ENCODE measurements at places on chromosomes 5 and 9.

GRCh38 chr5:132497488-132497997 is 7.0 kb upstream of the IRF1 start:
- DNase-seq, result peak; percentile 95

GRCh38 chr5:142531977-142532780 is 153.7 kb downstream of the FGF1 start:
- no peak for DNase-seq

GRCh38 chr5:59333416-59333815 is 560.1 kb downstream of the PDE4D start:
- DNase-seq, result no peak

GRCh38 chr5:176822793-176823481 is 12.6 kb downstream of the UNC5A start:
- no peak for DNase-seq

DNA sequence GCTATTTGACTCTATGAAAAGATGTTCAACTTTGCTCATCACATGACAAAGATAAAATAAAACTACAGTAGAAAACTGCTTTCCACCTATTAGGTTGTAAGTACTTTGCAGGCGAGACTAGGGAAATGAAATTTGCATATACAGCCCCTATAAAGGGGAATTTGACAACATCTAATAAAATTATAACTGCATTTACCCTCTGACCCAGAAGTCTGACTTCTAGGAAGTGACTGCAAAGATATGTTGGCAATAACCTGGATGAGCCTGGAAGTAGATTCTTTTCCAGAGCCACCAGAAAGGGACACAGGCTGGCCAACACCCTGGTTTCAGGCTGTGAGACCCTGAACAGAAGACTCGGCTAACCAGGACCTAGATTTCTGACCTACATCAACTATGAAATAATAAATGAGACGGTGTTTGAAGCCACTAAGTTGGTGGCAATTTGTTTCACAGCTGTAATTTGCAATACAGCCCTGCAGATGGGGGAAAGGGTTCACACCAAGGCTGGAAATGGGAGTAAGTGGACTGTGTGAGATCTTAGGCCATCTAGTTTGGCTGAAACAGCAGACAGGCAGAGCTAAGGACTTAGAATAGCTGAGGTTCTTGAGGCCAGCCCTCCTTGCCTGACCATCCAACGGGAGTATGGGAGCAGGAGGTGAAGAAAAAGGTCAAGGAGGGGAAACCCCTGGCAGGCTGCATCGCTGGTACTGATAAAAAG is 106.6 kb downstream of the SIL1 start:
- no peak for DNase-seq

- peak; percentile 78 for DNase-seq
Observed at GRCh38 chr9:137740312-137740711, 121.5 kb downstream of the EHMT1 start.

- DNase-seq, result no peak
Observed at GRCh38 chr5:29276371-29276770, 1917.1 kb upstream of the CDH6 start.

GRCh38 chr5:4949108-4949507 is 191.0 kb upstream of the ADAMTS16 start:
- DNase-seq, result no peak

- no peak for DNase-seq
Observed at GRCh38 chr9:133250741-133251170, 24.2 kb downstream of the ABO start.

GRCh38 chr5:567664-568060 is 43.4 kb upstream of the SLC9A3 start:
- no peak for DNase-seq

GRCh38 chr5:86997516-86997915 is 270.2 kb upstream of the RASA1 start:
- DNase-seq, result no peak

DNA sequence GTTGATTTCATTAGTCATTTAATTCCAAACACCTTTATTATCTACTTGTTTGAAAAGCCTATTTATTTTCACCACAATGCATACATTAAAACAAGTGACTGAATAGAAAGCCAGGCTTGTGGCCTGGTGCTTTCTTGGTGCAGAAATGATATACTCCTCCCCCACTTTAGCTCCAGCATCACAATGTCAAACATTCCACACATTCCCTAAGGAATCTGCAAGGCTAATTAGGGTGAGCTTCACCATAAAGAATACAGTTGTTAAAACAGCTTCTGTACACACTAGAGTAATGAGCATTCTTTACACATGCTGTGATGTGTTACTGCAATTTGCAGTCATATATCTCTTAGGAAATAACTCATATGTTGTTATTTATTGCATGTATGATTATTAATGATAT is 705.7 kb downstream of the CETN3 start:
- no peak for DNase-seq

GRCh38 chr5:156155598-156155997 is 171.4 kb upstream of the SGCD start:
- no peak for DNase-seq

- DNase-seq, result no peak
Observed at GRCh38 chr9:113302792-113303418, at the start of gene RNF183. Gene RNF183 (minus strand): TSS chr9:113303376. CDS start chr9:113298184, 5,192 bp downstream.

DNA sequence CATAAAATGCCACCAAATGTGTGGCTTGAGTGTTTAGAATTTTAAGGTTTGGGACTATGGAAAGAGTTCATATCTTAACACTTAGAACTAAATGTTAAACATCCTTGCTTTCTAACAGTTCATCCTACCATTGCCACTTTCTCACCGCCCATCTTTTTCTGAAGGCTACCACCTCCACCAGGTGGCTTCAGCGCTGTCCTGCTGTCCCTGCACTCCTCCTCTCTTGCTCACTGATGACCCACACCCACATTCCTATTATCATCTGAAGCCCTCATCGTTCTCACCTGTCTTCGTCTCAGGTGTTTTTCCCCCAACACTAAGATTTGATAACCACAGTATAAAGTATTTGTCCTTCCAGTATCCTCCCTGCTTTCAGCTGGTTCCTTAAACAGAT is 7.4 kb downstream of the MEGF10 start:
- DNase-seq, result no peak

- no peak for DNase-seq
Observed at GRCh38 chr5:60639544-60639943, 60.4 kb downstream of the DEPDC1B start.

GRCh38 chr5:123756318-123756665 is 244.3 kb downstream of the CSNK1G3 start:
- no peak for DNase-seq

GRCh38 chr5:151598984-151599383 is 7.9 kb upstream of the FAT2 start:
- DNase-seq, result no peak

- DNase-seq, result no peak
Observed at GRCh38 chr9:135049460-135049859, 38.0 kb upstream of the OLFM1 start.

- no peak for DNase-seq
Observed at GRCh38 chr5:80125022-80125961, 90.1 kb downstream of the THBS4 start.

GRCh38 chr9:68496356-68496755 is 44.3 kb downstream of the TMEM252 start:
- DNase-seq, result peak; percentile 54

DNA sequence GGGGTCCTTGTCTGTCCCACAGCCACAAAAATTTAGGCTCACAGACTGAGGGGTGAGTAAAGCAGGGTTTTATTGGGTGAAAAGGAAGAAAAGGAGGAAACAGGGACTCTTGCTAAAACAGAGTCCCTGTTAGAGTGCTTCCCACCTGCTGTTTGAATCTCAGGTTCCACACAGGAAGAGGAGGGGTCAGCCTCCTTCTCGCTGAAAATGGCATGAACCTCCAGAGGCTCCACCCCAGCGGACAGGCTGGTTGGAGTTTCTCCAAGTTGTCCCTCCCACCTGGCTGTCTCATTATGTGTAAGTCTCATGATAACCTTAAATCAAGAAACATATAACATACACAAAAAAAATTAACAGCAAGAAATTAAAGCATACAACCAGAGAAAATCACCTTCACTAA is 28.3 kb upstream of the UHRF2 start:
- DNase-seq, result no peak

- no peak for DNase-seq
Observed at GRCh38 chr9:133428617-133429101, 6.5 kb downstream of the ADAMTS13 start.

DNA sequence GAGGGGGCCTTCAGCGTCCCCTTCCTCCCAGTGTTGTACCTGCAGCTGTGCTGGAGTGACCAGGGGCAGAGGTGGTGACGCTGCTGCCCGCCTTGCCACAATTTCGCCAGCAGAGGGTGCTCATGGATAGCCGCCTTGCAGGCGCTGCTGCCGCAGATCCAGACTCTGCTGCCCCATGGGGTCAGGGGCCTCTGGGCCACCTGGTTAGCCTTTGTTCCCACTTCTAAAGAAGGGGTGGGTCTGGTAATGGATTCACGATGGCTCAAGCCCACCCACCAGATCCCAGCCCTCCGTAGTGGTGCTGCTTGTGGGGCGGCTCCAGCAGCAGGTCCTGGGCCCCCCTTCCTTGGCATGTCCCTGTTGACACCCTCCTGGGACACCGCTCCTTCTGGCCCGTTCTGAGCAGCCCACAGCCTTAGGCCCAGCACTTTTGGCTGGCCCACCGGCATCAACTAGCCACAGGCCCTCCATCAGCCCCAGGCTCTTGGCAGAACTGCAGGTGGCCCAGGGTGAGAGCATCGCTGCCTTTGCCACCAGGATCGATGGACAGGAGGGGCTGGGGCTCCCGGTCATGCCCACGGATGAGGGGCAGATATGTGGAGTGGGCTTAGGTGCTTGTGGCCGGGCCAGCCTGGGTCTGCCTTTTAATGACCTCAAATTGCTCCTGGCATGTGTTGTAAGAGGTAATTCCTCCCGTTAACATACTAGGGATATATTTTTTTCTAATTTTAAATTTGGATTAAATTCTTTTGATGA is 57.2 kb downstream of the COL5A1 start:
- DNase-seq, result peak; percentile 36

- DNase-seq, result no peak
Observed at GRCh38 chr5:154189256-154189818, 1.2 kb upstream of the GALNT10 start.

DNA sequence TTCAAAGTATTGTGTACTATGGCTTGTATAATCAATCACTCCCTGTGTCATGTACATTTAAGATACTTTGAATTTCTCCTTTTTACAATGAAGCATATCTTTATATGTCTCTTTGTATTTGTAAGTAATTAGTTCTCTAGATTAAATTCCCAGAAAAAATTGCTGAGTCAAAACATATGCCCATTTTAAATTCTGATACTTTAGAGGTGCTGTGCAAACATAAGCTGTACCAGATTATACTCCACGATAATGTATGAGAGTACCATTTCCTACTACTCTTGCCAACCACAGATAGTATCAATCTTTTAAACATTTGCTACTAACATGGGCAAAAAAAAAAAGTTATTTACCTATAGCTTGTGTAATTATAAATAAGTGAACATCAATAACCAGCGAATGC is 18.3 kb downstream of the DCAF10 start:
- DNase-seq, result no peak

DNA sequence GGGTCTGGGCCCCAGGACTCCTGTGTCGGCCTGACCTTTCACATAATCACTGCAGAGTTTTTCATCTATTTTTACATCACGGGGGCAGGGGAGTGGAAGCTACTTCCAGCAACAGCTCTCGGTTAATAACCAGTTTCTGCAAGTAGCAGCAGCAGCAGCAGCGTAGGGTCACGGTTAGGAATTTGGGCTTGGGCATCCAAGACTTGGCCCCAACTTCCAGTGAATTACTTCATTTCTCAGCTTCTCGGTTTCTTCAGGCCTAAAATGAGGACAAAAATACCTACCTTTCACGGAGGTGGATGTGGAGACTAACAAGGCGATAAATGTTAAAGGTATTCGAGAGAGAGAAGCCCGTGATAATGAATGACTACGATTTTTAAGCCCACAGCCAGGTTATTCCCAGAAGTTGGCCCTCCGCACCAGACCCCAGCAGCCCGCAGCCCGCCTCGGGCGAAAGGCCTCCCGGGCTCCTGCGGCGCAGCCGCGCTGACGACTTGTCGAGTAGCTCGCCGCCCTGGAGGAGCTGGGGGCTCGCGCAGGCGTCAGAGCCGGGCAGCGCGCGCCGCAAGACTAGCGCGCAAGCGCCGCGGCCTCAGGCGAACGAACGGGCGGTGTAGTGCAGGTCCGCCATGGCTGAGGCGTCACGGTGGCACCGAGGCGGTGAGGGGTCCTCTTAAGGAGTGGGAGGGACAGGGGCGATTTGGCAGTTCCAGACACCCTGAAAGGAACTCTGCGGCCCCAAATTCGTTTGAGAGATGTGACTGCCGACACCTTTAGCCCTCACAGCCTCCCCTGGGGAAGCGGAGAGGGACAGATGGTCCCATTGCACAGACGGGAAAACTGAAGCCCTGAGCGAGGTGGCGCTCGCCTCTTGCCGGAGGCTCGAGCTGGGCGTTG is at the start of gene PKD2L2:
PKD2L2 (plus strand) TSS at position 595 of the 897 bp plus-strand sequence; CDS start at position 630, 35 bp downstream.
- peak; percentile 64 for DNase-seq

- DNase-seq, result no peak
Observed at GRCh38 chr5:78783434-78784130, 135.0 kb upstream of the LHFPL2 start.

DNA sequence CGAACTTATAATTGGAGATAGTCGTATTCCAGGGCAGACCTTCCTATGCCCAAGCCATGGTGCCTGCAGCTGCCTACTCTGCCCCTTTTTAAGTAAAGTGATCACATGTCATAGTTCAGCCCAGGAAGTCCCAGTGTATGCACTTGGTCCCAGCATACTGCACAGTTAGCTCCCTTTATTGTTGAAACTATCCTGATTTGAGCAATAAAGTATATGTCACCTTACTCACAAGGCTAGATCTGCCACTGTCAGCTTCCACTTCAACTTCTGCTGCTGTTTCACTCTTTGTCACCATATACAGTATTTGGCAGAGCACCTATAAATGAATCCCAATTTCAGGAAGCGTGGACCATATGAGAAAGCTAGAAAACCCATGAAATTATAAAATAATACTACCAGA is 103.8 kb upstream of the PTGER4 start:
- no peak for DNase-seq

DNA sequence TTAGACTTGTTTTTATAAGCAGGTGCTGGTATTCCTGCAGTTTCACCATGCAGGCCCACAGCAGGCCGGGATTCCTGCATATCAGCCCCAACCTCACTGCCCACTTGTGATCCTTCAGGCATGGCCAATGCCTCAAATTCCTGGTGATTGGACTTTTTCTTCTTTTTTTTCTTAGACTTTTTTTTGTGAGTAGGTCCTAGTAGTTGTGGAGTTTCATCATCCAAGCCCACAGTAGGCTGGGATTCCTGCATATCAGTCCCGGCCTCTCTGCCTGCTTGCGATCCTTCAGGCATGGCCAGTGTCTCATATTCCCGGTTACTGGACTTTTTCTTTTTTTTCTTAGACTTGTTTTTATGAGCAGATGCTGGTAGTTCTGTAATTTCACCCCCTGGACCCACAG is 4.8 kb downstream of the TTF1 start:
- no peak for DNase-seq

GRCh38 chr5:65646938-65647337 is 22.1 kb downstream of the SHLD3 start:
- no peak for DNase-seq

DNA sequence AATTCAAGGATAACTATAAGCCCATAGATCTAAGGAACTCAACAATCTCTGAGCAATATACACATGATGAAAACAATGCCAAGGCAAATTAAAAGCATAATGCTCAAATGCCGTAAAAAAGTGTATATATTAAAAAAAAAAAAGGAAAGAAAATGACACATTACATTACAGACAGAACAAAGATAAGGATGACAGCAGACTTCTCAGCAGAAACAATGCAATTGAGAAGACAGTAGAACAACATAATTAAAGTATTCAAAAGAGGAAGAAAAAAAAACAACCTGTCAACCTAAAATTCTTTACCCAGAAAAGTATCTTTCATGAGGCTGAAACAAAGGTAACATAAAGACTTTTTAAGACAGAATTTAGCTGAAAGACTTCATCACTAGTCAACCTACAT is 591.7 kb downstream of the ZNF608 start:
- DNase-seq, result no peak

- DNase-seq, result peak; percentile 30
Observed at GRCh38 chr9:113488490-113488889, 25.0 kb downstream of the RGS3 start.
